BJ (cell line): ENCODE measurements at places on chromosomes 16 and 17.

- no peak for DNase-seq
Measured at GRCh38 chr16:67988675-67989074, 8.4 kb upstream of the DPEP3 start.

- DNase-seq = no peak
Measured at GRCh38 chr17:7673239-7673638, 14.1 kb downstream of the TP53 start.

- DNase-seq = no peak
Measured at GRCh38 chr16:72443809-72444208, 271.9 kb upstream of the PMFBP1 start.

GRCh38 chr17:68048996-68049395, 13.5 kb downstream of the KPNA2 start:
- DNase-seq = no peak

DNA sequence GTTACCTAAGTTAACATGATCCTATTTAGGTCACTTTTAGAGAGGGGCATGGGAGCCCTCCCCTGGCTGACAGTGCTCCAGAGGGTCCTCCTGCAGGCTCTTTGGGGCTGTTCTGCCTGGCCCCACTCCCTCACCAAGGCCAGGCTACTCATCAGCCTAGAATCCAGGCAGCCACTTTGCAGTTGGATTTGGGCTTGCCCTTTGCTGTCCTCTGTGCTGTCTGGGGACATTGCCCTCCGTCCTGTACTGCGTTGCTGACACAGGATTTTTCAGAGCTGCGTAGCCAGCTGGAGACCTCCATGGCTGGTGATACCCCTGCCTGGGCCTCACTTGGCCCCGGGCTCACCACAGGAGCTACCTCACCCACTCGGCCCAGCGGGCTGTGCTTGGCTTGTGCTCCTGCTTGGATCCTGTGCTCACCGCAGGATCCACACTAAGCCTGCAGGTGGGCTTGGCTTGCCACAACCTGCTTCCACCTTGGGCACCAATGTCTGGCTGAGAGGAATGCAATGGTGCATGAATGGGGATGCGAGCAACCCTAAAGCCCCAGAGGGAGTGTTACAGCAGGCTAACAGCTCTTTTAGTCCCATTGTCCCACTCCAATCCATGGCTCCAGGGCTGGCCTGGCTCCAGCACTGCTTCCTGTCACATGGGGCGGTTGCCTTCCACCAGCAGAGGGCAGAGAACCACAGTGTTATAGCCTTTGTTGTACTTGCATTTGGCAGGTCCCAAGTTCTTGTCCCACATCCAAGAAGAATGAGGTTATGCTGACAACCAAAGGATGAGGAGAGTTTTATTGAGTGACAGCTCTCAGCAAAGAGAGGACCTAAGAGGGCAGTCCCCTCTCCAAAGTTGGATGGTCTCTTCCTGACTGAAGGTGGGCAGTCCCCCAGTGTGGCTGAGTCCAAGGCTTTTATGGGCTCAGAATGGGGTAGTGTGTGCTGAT, 21.5 kb downstream of the CCL4 start:
- DNase-seq = no peak

GRCh38 chr16:83856792-83857191, 42.1 kb upstream of the MLYCD start:
- DNase-seq = no peak

DNA sequence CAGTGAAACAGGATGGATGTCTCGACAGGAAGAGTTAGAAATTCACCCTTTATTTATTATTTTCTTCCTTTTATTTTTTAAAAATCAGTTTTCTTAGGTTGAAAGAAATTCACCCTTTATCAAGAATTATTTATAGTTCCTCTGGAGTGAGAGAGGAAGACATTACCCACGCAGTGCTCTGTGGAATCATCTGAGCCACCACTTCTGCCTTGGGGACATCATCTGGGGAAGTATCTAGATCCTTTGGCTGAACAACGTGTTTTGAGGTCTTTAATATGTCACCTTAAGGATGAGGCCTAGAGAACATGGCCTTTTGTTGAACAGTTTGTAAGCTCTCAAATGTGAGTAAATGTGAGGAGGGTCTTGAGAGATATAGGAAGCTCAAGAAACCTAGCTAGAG, 183.3 kb downstream of the UTP18 start:
- no peak for DNase-seq
